ENCODE measurements at places on chromosomes 12 and 14.

DNA sequence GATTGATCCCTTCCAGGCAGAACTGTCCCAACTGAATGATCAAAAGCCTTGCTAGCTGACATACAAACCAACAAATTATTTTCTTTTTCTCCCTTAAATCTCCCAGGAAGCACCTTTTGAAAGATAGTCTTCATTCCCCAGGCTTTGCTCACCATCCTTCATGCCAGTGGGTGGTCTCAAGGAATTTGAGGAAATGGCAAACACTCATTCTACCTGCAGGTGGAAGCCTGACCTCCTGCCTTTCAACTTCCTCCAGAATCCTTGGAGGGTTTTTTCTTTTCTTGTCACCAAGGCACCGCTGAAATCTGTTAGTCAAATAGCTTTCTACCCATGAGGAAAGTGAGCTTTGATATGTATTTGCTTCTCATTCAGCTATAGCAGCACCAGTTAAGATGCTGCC, 128.5 kb downstream of the WIF1 start:
- no peak for DNase-seq

- DNase-seq = no peak
Measured at GRCh38 chr14:76986231-76986565, 42.3 kb downstream of the IRF2BPL start.

- DNase-seq = no peak
Measured at GRCh38 chr14:94638339-94638738, 26.1 kb downstream of the SERPINA3 start.

- no peak for DNase-seq
Measured at GRCh38 chr14:74531006-74531405, 37.4 kb downstream of the ISCA2 start.

GRCh38 chr12:80195074-80195726, 95.9 kb downstream of the OTOGL start:
- DNase-seq = no peak

GRCh38 chr14:71549421-71550050, 382.7 kb upstream of the RGS6 start:
- no peak for DNase-seq

GRCh38 chr12:103677905-103678304, 90.8 kb downstream of the STAB2 start:
- DNase-seq = no peak

GRCh38 chr12:25675808-25676207, 122.7 kb upstream of the LMNTD1 start:
- DNase-seq = no peak

GRCh38 chr14:104644656-104645378, 40.2 kb upstream of the TMEM179 start:
- no peak for DNase-seq

DNA sequence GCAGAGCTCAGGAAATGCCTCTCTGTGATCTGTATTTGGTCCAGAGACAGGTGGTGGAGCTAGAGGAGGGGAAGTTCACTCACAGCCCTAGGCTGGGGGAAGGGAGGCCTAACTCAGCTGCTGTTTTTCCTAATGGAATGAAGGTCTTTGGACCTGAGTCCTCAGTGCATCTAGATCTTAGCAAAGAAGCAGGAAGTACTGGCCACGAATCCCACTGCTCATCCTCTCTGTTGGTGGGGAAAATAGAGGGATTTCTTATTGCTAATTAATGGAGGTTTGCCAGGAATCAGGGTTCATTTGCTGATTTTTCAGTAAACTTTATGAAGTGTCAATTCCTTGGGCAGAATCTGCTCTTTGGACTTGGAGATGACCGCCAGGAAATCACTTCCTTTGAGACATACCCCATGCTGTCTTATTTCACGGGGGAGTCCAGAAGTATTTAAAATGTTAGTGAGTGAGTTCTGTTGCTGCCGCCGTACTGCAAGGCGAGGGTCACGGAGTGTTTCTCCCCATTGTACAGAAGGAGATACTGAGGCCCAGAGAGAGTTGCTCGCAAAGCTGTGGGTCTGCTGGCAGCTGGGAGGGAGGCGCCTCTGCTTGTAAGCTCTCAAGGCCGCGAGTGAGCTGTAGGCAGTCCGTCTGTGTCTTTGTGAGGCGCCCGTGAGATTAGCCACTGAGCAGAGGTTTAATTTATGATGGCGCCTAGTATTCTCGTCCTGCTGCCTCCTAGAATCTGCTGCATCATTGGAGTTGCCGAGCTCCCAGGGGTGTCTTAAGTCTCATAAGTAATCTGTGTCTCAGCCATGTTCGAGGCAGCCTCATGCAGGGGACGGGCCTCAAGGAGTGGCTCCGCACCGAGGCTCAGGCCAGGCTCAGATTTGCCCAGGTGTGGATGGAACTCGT, 88.2 kb downstream of the TSPAN9 start:
- DNase-seq = no peak

GRCh38 chr12:84644908-84645307, 267.7 kb downstream of the SLC6A15 start:
- DNase-seq = no peak

GRCh38 chr12:92547906-92548305, 154.9 kb upstream of the PLEKHG7 start:
- no peak for DNase-seq

DNA sequence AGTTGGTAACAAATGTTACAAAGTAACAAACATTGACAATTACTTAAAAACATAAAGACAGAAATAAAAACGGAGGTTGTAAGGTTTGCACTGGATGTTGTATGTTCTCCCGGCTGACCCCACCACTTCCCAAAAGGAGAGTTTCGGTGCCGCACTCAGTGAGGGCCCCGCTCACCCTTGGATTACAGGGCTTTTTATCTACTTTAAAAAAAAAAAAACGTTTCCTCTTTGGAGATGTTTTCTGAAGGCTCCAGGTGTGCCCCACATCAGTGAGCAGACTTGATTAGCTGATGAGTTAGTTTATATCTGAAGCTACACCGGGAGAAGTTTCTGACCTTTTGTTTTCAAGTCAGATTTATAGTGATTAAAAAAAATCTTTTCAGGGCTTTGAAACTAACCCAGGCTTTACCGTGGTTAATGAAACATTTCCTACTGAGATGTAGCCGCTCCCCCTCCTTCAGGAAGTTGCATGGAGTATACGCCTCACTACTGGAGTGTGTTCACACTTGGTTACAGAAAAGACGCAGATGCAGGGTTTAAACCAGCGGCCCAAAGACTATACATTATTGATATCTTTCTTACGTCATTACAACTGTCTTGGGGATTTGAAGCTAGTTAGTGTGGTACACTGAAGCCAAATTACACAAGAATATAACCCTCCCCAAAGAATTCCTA, 38.0 kb upstream of the BCL7A start:
- DNase-seq = no peak

DNA sequence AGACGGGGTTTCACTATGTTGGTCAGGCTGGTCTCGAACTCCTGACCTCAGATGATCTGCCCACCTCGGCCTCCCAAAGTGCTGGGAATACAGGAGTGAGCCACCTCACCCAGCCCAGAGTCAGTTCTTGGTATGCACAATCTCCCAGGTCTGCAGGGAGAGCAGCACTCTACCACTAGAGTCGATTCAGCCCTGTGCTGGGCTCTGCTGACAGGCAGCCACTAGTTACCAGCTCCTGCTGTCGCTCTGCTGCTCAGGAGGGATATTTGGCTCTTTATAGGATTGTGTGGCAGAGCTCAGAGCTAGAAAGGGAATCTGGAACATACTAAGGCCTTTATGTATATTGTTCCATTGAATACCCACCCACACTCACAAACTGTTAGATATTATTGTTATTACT, 44.3 kb downstream of the SPTB start:
- no peak for DNase-seq

- DNase-seq = no peak
Measured at GRCh38 chr12:28216016-28216415, 25.8 kb downstream of the CCDC91 start.

- DNase-seq = no peak
Measured at GRCh38 chr12:105141320-105141922, 33.9 kb downstream of the WASHC4 start.

- DNase-seq = no peak
Measured at GRCh38 chr12:6951551-6952120, 480 bp downstream of the PTPN6 start.

GRCh38 chr12:105427883-105428282, 97.4 kb downstream of the C12orf75 start:
- DNase-seq = no peak

All from effector CD4-positive, alpha-beta T cell (primary cell).